DMS 273 treated with DMSO at 0.1 percent for 48 hours (cell line): ENCODE measurements at places on chromosomes 12 and 14.
A peak's percentile ranks its signal among the peaks of the same experiment; 100 is the strongest.

- DNase-seq: no peak
Measured at GRCh38 chr12:12749433-12749832, 32.3 kb downstream of the CDKN1B start.

DNA sequence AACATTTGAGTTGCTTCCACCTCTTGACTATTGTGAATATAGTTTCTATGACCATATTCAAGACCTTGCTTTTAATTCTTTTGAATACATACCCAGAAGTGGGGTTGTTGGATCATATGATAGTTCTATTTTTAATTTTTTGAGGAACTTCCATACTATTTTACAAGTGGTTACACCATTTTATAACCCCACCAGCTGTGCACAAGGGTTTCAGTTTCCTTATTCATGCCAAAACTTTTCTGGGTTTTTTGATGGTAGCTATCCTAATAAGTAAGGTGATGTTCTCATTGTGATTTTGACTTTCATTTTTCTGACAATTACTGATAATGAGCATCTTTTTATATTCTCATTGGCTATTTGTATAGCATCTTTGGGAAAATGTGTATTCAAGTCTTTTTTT, 109.4 kb upstream of the GARIN2 start:
- DNase-seq: no peak

DNA sequence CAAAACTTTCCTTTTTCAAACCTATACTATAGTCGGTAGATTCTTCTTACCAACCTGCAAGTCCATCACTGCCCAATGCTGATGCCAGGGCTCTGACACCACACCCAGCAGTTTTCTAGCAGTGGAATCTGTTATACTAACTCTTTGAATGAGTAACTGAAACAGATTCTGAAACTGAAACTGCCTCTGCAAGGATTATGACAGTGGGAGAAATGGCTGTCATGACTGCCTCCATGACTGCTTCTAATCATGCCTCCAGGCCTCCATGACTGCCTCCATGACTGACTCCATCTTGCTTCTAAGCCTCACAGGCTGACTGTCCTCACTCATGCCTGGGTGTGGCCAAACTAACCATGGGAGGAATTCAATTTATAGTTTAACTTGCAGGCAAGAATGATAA, 29.4 kb upstream of the OXA1L start:
- no peak for DNase-seq

DNA sequence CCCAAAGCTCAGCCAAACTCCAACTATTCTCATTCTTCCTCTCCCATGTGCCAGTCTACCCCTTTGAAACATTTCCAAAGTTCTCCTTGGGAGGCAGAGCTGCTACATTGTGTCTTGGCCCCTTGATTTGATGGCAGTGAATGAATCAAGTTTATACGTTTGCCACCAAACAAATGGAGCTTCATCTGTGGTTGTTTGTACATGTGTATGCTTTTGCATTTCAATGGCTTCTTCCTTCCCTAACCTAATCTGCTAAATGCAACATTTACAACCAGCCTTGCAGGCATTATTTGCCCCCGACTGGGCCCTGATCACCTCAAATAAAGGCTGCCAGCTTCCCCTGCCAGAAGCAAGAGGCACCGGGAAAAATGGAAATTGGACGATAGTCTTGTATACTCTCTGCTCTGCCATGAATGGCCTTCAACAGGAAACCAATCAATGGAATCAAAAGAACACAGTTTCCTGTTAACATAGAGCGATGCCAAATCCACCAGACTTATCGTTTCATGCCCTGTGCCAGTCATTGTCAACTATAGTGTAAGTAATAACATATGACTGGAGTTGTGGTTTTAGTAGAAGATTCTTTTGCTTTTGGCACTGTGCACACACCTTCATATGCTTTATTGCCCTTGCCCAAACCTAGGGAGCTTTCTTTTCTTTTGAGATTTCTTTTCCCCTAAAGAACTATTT, 97.8 kb downstream of the TMEM30B start:
- DNase-seq: no peak

DNA sequence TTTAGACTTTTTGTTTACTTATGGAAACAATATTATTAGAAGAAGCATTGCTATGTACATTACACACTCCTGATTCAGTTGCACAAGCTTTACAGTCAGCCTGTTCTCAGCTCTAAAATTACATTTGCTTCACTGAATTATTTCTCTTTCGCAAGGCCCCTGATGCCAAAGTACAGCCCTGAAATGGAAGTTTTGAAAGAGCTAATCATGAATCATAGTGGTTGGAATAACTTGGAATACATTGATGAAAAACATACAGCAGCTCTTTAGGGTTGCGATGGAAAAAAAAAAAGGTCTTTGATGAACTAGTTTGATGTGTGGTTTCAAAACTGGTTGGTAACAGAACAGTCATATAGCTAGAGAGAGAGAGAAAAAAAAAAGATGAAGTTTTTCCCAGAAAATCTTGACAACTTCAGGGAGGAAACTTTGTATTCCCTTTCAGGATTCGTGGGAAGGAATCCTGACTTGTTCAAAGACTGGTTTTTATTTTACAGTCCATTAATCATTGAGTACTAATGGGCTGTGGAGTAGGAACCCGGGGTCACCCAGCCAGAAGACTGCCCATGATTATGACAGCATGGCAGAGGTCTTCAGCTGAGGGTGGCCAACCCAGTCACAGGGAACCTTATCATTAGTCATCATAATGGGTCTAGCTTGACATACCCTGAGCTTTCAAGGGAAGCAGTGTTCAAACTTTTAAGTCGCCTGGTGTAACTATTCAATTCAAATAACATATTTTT, 460.1 kb downstream of the NAV3 start:
- DNase-seq: no peak

DNA sequence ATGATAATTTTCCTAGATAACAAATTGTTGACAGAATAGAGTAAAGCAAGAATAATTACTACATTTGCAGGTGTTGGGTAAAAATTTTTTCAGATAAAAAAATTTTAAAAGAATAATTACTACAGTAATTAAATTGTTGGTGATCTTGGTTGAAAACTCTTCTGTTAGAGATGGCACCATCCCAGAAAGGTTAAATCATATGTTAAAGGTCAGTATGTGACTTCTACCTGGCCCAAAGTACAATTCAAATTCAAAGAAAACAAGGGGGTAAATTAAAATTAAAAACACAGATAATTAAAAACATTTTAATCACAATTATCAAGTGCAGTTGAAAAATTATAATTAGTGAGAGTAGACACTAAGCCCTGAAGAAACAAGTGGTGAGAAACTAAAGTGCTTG, 18.1 kb upstream of the PIK3C2G start:
- no peak for DNase-seq

GRCh38 chr12:40622246-40622838, 69.9 kb upstream of the CNTN1 start:
- DNase-seq: peak; percentile 7

DNA sequence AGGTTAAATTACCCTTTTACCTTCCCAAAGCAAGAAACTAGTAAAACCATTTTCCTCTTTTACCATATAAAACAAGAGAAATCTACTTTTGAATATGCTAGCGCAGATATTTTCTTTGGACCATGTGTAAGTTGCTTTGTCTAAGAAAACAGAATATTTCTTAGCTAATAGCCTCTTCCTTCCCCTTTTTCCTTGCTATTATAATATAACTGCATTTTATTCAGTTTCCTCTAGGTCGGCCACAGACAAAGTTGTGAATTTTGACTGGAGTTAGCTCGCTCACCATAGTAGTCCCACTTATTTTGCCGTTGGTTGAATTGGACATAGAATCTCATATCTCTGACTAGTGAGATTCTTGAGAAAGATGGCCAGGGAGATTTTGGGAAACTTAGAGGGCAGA, 115.6 kb downstream of the PLEKHA5 start:
- DNase-seq: no peak

DNA sequence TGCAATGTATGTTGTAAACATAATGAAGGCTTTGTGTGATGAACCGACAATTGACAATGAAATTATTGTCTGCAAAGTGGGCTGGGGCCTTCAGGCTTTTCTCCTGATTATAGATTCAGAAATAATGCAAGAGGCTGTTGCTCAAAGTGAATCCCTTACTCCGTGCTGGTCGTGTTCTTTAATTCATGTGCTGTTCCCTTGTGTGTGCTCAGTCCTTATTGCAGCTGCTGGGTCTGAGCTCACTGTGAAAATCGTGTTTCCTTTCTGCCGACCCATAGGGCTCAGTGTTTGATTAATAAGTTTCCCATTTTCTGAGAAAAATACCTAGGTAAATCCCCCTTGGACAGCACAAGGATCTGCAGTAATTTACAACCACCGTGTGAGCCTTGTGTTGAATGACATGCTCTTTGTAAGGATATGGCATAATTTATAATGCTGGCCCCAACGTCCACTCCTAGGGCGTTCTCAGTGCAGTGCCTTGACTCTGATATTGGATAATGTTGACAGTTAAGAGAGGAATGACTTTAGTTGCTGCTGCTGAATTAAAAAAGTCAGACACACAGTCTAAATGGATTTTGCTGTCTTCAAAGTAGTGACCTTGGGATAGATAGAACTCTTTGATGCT, 81.6 kb downstream of the RGS6 start:
- no peak for DNase-seq

- no peak for DNase-seq
Measured at GRCh38 chr14:87783071-87783470, 209.9 kb downstream of the GALC start.

DNA sequence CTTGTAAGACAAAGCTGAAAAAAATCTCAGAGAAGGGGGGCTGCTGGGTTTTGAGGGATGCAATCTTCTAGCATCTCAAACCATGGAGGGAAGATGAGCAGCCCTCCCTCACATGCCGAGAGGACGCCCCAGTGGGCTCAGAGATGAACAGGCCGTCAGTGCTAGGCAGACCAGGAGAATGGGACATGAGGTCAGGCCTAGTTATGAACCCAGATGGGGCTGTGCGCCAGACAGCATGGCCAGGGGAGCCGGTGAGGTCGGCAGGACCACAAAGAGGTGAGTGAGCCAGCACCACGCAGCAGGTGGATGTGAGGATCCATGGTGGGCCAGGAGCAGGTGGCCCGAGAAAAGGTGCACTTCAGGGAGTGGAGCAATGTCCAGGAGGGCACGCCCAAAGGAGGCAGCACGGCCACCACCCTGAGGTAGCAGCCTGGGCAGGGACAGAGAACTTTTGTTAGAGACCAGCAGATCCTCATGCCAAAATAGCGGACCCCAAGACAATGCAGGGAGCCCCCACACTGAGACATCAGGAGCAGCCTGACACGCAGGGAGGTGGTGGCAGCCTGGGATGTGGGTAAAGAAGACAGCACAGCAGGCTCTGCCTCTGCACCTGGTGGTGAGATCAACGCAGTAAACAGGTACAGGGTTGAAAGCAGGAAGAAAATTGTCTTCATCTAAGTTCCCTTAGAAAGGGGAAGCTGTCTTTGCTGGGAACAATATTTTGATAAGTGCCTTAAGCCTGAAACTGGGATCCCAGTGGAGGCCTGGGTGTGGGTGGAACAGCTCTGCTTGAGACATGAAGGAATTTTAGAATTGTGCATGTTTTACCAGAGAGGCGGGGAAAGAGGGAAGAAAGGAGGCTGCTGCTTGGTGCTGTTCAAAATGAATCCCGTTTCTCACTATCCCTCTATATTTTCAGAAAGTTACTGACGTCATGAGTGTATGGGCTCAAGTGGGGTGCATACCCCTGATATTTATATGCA, 17.8 kb upstream of the MCRS1 start:
- no peak for DNase-seq

- no peak for DNase-seq
Measured at GRCh38 chr14:69315301-69315700, 55.3 kb downstream of the GALNT16 start.

DNA sequence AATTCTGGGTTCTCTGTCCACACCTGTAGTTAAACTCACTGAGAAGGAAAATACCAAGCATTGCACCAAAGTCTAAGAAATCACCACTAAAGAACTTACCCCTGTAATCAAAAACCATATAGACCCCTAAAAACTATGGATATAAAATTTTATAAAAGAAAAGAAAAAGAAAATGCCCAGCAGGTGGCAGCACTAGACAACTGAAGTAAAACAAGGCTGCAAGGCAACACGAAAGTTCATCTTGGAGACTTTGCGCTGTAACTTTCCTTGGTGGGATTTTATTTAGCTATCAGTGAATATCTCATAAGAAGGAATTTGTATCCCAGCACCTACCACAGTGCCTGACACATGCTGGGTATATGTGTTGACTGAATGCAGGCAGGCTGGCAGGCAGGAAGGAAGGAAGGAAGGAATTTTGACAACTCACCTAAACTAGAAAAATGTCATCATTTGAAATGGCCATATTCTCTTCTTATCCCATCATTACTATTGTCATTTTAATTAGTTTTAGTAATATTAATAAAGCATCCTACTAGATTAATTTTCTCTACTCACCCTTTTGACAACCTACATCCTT, 68.2 kb upstream of the ETV6 start:
- peak; percentile 11 for DNase-seq

GRCh38 chr12:44031472-44032185, 195.7 kb downstream of the TMEM117 start:
- no peak for DNase-seq

DNA sequence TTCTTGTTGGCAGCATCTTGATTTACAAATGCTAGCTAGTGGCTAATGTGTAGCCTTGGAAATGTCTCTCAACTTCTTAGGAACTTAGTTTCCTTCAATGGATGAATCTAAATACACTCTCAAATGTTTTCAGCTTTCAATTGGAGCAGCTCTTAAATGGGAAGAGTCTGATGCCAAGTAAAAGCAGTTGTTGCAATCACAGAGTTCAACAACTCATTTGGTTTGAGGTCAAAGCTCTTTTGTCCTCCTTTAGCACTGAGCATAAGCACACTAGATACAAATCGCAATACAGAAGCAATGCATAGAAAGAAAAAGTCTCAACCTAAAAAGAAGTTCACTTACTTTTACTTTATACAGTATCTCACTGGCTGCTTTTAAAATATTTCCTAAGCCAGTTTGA, 986.1 kb upstream of the FLRT2 start:
- no peak for DNase-seq

GRCh38 chr12:122584177-122584863, 57.3 kb downstream of the KNTC1 start:
- no peak for DNase-seq

- DNase-seq: no peak
Measured at GRCh38 chr14:68246074-68246785, 426.7 kb downstream of the RAD51B start.

- DNase-seq: no peak
Measured at GRCh38 chr12:54371328-54372112, 7.2 kb upstream of the GPR84 start.

GRCh38 chr14:85528080-85528896, 1.7 kb upstream of the FLRT2 start:
- DNase-seq: no peak

DNA sequence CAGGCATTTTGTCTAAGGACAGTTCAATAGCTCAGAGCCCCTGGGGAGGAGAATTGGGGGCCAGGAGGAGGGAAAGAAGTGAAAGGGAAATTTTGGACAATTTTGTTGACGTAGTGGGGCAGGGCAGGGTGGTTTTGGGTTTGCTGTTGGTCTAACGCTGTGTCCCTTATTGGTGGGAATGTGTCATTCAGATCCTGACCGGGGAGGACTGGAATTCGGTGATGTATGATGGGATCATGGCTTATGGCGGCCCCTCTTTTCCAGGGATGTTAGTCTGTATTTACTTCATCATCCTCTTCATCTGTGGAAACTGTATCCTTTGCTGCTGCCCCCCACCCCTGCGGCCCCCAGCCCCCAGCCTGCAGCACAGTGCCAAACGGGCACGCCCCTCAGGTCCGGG, 212.1 kb upstream of the FKBP4 start:
- no peak for DNase-seq
